Activated naive CD4-positive, alpha-beta T cell treated with Interleukin-2 at 50 U/mL for 16 hours (primary cell): ENCODE measurements at places on chromosomes 11 and 22.

DNA sequence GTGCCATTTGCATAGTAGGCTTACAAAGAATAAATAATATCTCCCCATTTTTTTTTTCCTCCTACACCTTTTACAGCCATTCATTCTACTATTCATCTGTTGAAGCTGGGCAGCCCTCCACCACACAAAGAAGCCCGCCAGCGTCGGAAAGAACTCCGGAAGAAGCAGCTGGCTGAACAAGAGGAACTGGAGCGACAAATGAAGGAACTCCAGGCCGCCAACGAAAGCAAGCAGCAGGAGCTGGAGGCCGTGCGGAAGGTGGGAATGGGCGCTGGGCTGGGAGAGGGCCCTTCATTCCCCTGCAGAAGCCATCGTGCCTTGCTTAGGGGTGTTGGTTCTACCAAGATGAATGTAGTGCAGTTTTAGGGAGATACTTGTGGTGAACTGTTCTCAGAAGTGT lies 68.6 kb downstream of the SWAP70 start:
- no peak for DNase-seq

- no peak for DNase-seq
These were observed 5.7 kb downstream of the PPARA start for GRCh38 chr22:46156031-46156430.

- DNase-seq, result peak; percentile 11
These were observed 13.0 kb upstream of the OR6A2 start for GRCh38 chr11:6812390-6813005.

DNA sequence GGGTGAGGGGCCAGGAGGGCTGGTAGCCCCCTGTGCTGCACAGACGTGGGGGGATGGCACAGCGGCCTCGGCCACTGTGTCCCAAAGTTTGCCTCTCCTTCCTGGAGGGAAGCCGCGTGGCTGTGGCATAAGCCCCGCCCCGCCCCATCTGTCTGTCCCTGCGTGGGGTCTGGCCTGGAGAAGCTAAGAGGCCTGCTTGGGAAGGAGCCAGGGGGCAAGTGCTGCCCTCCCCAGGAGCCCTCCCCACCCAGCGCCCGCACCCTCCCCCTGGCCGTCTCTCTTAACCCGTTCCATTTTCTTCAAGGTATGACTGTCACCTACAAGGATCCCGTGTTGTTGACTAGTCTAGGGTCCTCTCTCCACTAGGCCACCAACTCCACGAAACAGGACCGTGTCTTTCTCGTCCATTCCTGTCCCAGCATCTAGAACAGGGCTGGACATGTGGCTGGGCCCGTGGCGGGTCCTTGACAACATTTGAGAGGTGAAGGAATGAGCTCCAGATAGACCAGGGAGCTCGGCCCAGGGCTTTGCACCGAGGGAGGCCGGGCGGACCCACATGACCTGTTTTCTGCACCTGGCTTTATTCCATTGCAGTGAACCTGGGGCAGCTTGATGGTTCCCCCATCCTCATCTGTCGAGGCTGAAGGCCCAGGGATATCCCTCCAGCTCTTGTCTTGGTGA lies 428.0 kb downstream of the TBC1D22A start:
- no peak for DNase-seq

DNA sequence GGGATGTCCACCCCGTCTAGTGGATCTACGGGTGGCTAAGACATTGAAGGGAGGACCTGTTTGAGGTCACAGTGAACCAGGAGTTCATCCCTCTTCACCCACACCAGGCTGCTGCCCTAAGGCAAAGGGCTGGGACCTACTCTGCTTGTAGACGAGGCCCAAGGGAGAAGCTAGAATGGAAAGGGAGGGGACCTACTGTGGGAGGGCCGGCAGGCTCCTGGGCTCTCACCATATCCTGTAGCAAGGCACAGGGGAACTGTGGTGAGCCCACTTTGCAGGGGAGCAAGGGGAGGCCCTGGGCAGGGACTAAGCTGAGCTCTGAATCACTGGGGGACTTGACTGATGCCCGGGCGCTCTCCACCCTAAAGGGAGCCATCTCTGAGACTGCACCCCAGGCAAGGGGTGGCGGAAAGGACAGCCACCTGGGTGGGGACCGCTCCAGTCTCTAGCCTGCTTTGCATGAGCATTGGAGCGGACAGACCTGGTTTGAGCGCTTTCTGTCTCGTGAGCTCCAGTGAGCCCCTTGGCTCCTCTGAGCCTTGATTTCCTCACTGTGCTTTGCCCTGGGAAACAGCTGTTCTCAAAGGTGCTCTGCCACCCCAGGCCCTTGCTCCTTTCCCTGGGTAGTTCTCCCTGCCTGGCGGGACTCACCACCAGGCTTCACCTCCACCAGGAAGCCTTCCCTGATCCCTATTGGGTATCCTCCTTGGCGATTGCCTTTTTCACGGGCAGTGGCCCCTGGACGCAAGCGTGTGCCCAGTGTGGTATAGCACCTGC lies 24.2 kb downstream of the PARVG start:
- no peak for DNase-seq
